Stimulated activated CD8-positive, alpha-beta memory T cell treated with anti-CD3 and anti-CD28 coated beads, Interleukin-4, amount 100 ng/mL, for 48 hours (primary cell): ENCODE measurements at places on chromosomes 6 and 20.
A peak's percentile ranks its signal among the peaks of the same experiment; 100 is the strongest.

- peak; percentile 87 for DNase-seq
Measured at GRCh38 chr6:79869600-79870084, 77.7 kb downstream of the ELOVL4 start.

DNA sequence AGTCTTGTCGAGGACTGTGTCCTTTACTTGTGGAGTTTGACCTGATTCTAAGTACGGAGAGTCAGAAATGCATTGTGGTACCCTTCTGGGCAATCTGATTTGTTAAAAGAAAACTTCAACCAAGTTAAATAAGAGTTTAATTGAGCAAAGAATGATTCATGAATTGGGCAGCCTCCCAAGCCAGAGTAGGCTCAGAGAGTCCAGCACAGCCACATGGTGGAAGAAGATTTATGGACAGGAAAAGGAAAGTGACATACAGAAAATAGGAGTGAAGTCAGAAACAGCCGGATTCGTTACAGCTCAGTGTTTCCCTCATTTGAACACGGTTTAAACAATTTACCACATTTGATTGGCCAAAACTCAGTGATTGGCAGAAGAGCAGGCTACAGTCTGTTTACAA is 329.2 kb downstream of the DHX35 start:
- DNase-seq = no peak

DNA sequence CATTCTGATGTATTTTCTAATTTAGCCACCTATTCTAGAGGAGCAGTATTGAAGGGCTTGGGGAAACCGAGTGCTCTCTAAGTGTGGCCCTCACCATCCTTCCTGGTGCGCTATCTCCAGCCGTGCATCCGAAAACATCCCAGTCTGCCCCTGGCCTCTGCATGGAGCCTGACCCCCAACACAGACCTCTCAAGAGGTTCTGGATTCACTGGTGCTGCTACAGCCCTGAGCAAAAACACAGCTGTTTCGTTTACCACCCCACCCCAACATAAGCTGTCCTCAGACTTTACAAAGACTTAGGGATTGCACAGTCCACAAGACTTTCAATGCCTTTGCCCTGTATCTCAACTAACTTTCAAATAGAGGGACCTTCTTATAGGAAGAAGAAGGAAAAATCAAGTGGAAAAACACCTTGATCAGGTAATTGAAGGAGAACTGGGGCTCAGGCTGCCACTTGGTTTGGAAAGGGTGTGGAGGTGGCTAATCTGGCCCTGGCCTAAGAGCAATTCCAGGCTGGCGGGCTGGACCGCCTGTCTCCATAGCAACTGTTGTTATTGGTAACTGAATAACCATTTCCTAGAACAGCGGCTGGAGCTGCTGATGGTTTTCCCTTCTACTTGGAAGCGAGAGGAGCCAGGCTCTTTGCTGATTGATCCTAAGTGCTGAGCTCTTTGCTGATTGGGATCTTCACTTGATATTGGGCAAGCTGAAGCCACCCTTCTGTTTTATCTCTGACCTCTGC is 90.2 kb upstream of the TOX2 start:
- no peak for DNase-seq

- DNase-seq = no peak
Measured at GRCh38 chr6:149935668-149936067, 6.1 kb upstream of the ULBP2 start.

GRCh38 chr6:135195041-135195440 is 13.9 kb downstream of the MYB start:
- DNase-seq = no peak

DNA sequence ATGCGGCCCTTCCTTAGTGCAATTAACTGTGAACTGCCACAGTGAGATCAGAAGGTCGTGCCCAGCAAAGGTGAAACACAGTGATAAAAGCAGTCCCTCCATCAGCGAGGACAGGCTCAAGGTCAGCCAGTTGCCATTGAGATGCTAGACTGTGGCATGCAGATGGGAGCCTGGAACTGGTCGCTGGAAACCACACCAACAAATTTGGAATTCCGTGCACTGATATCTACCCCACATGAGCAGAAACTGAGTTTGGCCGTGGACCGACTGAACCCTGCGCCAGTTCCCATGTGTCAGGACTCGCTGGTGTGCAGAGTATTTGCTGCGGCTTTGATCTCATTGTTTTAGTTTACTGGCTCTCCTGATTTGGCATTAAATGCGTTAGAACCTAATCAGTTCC is 125.6 kb upstream of the QKI start:
- no peak for DNase-seq

DNA sequence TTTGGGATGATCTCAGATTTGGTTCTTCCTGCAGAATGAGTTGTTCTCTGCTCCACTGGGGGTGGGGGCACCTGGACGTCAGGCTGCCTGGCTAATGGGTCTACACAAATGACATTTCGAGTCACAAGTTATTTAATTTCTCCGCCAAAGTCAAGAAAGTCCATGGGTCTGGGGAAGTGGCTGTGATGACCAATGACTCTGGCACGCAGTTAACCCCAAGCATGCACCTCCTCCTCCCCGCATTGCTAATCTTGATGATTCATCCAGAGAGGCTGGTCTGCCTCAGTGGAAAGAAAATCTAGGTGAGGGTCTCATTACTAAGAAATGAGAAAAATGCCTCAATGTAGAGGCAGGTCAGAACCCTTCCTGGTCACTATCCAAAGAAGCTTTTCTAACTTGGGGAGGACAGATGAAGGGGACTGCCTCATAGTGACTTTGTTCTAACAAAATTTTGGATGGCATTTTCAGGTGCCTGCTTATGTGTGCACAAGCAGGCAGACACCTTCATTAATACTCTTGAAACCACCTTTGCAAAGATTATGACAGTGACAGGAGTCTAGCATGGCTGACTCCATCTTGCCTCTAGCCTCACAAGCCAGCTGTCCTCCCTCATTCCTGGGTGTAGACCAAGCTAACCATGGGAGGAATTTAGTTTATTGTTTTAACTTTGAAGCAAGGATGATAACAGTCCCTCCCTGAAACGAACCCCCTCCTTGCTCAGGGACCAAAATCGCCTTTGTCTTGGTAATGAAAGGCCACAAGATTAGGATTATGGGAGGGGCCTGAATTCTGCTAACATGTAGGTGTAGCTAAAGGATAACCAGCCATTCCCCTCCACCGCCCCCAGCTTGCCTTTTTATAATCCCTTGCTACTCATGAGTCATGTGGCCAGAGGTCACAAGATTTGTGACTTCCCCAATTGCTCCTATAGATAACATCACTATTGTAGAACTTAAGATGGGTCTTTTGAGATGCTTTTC is 98.6 kb upstream of the MRPS10 start:
- peak; percentile 54 for DNase-seq

GRCh38 chr6:92810913-92811312 is 608.4 kb downstream of the EPHA7 start:
- peak; percentile 23 for DNase-seq

DNA sequence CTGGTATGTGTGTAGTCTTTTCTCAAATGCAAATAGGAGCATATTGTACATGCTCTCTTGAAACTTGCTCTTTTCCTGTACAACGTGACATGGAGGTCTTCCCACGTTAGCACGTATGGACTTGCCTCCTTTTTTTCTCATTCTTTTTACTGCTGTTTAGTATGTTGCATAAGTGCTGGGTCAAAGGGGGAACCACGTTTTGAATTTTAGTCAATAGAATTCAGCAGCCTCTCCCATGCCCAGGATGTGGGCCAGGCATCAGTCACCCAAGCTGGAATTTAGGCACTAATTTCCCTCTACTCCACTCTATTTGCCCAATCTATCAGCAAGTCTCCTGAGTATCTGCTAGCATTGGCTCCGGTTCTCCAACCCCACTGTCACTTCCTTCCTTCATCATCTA is 41.5 kb upstream of the RNF24 start:
- no peak for DNase-seq

GRCh38 chr6:72031471-72031870 is 145.1 kb downstream of the RIMS1 start:
- no peak for DNase-seq

- DNase-seq = no peak
Measured at GRCh38 chr6:116969211-116969863, 92.3 kb downstream of the RFX6 start.

DNA sequence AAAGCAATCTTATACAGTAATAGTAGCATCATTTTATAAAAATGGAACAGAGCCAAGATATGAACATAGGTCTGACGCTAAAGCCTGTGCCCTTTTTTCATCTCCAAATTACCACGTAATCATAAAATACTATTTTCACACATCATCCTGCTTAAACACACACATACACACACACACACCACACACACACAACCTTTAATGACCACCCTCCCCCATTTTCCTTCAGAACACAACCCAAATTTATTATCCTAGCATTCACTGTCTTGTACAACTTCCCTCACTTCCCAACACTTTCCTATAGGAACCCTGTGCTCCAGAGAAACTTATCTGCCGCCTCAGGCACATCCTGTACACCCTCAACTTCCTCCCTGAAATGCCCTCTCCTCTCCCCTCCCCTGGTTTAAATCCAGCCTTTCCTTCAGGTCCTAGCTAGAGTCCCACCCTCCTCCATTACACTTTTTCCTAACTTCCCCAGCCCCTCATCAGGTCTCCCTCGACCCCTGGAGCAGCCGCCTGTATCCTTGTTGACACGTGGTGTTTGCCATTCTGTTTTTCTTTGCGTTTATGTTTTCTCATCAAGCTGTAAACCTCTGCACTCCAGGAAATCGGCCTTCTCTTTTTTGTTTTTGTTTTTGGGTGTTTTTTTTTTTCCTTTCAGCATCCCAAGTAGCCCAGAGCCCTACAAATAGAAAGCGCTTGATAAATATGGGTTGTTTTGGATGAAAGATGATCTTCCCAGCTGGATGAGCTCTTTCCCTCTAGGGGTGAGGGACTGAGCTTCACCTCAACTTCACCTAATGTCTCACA is 968 bp upstream of the MMP24 start:
- no peak for DNase-seq

GRCh38 chr20:35273449-35274171 is 4.3 kb downstream of the MMP24OS start:
- no peak for DNase-seq

GRCh38 chr6:154605882-154606370 is 95.4 kb upstream of the CNKSR3 start:
- DNase-seq = no peak

GRCh38 chr6:144597511-144597910 is 312.4 kb downstream of the UTRN start:
- no peak for DNase-seq

- no peak for DNase-seq
Measured at GRCh38 chr20:12372557-12372956, 454.9 kb downstream of the BTBD3 start.
